Activated CD8-positive, alpha-beta memory T cell treated with anti-CD3 and anti-CD28 coated beads for 24 hours (primary cell): ENCODE measurements at places on chromosomes 11 and 22.

- DNase-seq: no peak
Observed at GRCh38 chr11:11660363-11660740, 38.5 kb upstream of the GALNT18 start.

DNA sequence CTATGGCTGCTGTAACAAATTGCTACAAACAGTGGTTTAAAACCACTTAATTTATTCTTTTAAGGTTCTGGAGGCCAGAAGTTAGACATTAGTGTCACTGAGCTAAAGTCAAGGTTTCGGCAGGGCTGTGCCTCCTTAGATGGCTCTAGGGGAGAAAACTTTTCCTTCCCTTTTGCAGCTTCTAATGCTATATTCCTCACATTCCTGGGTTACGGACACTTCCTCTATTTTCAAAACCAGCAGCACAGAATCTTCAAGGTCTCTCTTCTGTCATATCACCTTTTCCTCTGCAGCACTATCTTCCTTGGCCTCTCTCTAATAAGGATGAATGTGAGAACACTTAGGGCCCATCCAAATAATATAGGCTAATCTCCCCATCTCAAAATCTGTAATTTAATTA, 87.0 kb downstream of the C11orf87 start:
- DNase-seq: no peak

DNA sequence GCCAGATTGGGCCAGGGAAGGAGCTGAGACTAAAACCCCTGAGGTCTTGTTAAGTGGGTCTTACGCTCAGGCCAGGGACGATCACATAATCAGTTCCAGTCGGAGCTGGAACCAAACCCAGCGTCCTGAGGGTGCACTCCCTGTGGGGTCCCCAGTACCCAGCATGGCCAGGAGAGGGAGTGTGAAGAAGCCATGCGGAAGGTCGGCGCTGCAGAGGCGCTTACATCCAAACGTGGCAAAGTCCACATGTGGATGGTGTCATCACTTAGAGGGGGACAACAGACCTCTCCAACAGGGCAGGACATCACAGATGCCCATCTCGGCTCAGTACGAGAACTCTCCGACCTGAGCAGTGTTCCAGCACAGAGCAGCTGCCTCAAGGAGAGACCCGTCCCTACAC, 8.3 kb downstream of the ATP5MGL start:
- no peak for DNase-seq

DNA sequence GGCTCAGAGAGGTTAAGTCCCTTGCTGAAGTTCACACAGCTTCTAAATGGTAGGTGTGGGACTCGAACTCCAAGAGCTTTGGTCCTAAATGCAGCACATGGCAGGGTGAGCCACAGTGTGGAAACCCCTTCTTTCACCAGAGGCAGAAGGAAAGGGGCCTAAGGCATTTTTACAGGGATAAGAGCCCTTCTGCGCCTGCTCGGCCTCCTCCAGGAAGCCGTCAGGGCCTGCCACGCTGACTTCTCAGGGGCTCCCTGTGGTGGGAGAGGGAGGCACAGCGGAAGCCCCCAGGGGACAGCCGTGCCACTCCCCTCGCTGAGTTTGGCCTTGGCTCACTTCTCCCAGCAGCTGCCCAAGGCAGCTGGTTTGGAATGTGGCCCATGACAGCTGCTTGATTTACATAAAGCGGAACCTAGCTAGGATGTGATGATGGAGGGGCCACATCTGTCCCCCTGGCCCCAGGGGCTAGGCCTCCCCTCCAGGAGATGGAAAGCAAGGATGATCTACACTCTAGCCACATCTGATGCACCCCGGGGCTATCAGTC, 35.4 kb downstream of the CD82 start:
- DNase-seq: no peak

DNA sequence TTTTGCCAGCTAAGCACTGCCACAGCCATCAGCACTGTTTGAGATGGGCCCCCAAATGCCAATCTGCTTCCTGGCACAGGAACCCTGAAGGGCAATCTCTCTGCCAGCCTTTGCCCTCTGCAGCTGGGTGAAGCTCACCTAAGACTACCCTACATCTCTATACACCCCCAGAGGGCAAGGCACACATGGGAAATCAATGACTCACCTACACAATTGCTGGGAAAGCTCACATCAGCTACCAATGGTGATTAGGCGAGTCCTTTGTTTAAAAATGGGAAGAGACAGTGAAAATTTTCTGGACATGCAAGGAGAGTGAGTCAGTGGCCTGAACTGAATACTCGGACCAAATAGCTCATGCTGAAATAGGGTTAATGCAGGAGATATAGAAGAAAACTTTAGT, 12.6 kb upstream of the PRDM11 start:
- DNase-seq: no peak

DNA sequence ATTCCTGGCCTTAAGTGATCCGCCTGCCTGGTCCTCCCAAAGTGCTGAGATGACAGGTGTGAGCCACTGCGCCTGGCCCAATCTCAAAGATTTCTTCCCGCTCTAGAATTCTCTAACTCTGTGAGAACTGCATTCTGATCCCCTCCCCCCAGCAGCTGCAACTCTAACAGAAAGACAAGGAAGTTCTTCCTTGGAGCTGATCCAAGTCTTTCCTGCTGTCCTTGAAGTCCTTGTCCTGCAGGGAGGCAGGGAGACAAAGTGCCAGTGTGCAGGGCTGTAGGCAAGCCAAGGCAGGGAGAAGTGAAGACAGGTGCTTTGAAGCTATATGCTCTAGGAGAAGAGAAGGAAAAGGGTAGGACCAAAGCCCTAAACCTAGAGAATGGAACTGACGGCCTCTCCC, 9.5 kb upstream of the GGA1 start:
- DNase-seq: no peak

DNA sequence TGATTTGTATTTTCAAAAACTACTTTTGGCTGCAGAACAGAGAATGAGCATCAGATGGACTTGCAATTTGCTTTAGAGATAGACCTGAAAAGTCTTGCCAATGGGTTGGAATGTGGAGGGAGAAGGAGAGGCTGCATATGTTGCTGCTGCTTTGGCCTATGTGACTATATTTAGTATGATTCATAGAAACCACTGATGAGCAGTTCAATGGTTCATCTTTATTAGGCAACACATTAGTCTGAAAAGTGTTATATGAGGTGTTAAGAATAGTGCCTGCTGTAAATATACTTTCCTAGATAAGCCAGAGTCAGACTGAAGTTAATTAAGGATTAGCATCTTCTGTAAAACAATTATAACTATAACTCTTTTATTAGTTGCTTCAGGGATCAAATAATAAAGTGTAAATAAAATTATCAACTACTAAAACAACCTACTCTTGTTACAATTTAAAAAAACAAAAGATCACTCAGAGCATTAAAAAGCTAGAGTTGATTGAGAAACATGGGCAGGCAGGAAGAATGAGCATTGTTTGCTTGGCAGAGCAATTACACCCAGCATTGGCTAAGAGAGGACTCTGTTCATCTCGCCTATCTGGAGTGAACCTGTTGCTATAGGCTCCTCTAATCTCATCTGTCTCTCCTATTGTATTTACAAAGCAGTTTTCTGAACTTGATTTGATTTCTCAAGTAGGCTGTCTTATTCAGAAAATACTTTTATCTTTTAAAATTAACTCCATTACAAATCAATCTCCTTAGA, 36.3 kb downstream of the HORMAD2 start:
- no peak for DNase-seq

DNA sequence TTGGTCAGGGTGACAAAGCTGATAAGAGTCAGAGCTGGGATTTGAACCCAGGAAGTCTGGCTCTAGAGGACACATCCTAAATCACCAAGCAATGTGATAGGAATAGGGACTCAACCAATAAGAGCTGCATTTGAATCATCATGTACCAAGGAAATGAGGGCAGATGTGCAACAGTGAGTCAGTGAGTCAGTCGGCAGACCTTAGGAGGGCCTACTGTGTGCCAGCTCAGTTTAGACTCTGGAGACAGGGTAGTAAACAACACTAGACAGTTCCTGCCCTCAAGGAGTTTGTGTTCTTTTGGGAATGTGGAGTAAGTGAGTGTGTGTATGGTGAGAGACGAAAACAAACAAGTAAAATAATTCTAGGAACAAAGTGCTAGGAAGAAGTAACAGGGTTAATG, 11.2 kb downstream of the IL10RA start:
- DNase-seq: peak; percentile 54

DNA sequence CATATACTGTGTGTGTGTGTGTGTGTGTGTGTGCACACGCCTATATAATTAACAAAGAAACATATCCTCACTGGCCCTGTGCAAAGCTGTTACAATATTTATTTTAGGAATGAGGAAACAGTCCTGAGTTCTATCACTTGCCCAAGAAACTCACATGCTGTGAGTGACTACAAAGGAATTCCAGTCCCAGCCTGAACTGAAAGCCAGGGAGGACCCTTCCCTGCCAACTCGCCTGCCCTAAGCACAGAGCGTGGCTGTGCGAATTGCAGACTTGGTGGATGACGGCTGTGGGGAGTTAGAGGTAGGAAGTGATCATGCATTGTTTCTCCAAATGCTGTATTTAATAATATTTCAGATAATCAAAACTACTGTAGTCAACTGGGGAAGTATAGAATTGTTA, 26.4 kb upstream of the CD5 start:
- peak; percentile 38 for DNase-seq

DNA sequence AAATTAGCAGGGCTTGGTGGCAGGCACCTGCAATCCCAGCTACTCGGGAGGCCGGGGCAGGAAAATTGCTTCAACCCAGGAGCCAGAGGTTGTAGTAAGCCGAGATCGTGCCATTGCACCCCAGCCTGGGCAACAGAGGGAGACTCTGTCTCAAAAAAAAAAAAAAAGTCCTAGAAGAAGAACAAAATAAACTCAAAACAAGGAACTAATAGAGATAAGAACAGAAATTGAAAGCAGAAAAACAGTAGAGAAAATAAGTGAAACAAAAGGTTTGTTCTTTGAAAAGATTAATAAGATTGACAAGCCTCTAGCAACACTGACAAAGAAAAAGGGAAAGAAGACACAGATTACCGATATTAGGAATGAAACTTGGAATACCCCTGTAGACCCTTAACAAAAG, 45.1 kb upstream of the CBX7 start:
- peak; percentile 33 for DNase-seq

DNA sequence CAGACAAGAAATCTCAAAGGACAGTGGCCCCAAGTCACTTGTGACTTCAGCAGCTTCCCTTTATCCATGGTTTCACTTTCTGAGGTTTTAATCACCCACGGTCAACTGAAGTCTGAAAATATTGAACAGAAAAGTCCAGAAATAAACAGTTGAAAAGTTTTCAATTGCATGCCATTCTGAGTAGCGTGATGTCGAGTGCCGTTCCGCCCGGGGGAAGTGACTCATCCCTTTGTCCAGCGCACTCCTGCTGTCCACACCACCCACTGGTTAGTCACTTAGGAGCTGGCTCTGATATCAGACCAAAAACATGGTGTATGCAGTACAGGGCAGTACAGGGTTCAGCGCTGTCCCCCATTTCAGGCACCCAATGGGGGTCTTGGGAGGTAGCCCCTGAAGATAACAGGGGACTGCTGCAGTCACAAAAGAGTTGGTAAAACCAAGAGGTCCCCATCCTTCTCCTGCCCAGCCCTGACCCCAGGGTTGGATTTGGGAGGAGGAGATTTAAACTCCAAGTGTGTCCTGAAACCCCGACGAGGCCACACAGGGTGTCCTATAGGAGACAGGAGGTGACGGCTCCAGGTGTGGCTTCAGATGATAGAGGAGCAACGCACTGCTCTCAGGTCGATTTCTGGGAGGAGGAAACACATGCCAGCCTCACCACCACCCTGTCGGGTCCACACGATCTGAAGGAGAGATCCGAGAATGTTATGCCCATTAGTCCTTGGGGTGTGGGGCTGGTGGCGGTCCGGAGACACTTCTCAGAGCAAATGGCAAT, 390.1 kb downstream of the CTTN start:
- no peak for DNase-seq

DNA sequence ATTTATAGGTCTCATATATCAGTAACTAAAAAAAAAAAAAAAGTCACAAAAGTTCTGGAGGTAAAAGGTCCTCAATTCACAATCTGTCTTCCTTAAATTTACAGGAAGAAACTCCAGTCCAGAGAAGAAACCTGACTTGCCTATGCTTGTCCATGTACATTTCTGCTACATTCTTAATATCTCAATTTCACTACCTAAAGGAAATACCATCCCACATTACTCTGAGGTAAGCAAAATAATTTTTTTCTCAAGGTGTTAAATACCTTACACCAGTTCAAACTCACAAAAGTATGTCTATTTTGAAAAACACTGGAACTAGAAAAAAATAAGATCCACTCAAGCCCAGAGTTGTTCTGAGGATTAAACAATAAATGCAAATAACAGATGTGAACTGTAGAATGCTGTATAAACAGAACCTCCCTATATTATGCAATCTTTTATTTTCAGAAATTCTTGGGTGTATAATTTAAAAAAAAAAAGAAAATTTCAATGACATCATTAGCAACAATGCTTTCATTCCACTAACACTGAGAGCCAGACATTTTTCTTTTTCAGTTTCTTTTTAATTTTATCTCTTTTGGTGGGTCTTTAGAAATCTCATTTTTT, 49.9 kb upstream of the GDPD4 start:
- DNase-seq: no peak

DNA sequence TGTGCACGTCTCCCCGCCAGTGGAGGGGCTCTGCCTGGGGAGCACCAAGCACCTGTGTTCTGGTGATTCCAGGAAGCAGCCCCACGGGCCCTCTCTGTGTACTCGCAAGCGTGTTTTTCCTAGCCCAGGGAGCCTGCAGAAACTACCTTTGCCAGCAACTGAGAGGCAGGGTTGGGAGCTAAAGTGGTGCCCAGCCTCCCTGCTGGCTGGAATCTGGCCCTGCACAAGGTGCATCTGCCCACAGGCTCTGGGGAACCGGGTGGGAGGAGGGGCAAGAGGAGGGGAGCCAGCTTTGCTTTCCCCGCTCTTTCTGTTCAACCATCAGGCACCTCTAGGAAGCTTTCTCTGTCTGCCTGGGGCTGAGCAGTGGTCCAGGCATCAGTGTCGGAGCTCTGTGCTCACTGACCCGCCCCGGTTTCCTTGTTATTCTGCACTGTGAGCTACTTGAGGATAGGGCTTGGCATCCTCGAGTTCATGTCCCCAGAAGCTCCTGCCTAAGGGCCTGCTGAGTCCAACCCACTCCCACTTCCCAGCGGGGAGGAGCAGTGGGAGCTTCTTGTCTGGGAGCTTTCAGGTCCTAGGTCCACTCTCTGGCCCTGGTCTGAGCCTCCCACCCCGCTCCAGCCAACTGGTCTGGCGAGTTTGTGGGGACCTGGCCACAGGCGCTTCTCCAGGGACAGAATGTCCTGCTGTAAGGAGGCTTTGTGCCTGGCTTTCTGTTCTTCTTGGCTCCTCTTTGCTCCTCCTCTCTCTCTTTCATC, 14.9 kb downstream of the DAGLA start:
- no peak for DNase-seq

GRCh38 chr11:9827708-9828107, 163.8 kb downstream of the SWAP70 start:
- no peak for DNase-seq

DNA sequence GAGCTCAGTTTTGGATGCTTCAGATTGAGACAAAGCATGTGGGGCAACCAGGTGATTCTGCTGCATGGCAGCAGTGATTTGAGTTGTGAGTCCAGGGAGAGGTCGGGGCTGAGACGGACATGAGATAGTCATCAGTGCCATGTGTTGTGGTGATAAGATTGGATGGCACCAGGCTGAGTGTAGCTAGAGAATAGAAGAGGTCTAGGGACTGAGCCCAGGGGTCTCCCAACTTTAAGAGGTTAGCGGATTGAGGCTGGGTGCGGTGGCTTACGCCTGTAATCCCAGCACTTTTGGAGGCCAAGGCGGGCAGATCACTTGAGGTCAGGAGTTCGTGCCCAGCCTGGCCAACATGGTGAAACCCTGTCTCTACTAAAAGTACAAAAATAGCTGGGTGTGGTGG, 6.3 kb upstream of the CTSD start:
- no peak for DNase-seq

GRCh38 chr11:9662273-9662672, 1.6 kb upstream of the SWAP70 start:
- DNase-seq: no peak
